Thyroid gland (tissue), 4 donors: ENCODE measurements at places on chromosomes 1 and 21. TPM values are rescaled to one million over a fixed set of nuclear protein-coding genes. Genes with fewer than 3 reads are reported as not detected.

- H3K4me1 ChIP-seq = peaks cover 14% of the 10 kb centered on the region
- no peak overlapping the region for H3K27ac ChIP-seq
- no peaks in the 10 kb centered on the region for H3K27me3 ChIP-seq
- H3K4me3 ChIP-seq = no peak overlapping the region
These were observed 31.6 kb downstream of the TEX35 start for GRCh38 chr1:178544531-178544930.

DNA sequence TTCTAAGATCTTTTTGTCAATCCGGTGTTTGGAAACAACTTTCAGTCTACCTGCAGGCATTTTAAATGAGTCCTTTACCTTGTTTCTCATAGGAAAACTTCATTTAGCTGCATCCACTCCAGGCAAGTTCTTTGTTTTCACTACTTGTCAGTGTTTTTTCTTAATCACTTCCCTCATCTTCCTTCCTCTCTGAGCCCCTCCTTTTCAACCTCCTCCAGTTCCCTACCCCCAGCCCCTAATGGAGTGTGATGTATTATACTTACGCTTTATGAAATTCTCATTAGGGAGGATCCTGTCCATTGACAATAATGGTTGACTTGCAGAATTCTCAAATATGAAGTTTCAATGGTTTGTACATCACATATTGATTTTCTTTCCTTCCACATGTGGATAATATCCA is 62.5 kb upstream of the BACH1 start:
- no peak for DNase-seq
- no peak overlapping the region for H3K4me3 ChIP-seq
- H3K27ac ChIP-seq = no peak overlapping the region

- H3K4me1 ChIP-seq = no peaks in the 10 kb centered on the region
- no peak overlapping the region for H3K4me3 ChIP-seq
- DNase-seq = no peak
- H3K36me3 ChIP-seq = no peaks in the 10 kb centered on the region
- no peaks in the 10 kb centered on the region for H3K27me3 ChIP-seq
These were observed 279.2 kb downstream of the RPS6KC1 start for GRCh38 chr1:213330281-213330680.

DNA sequence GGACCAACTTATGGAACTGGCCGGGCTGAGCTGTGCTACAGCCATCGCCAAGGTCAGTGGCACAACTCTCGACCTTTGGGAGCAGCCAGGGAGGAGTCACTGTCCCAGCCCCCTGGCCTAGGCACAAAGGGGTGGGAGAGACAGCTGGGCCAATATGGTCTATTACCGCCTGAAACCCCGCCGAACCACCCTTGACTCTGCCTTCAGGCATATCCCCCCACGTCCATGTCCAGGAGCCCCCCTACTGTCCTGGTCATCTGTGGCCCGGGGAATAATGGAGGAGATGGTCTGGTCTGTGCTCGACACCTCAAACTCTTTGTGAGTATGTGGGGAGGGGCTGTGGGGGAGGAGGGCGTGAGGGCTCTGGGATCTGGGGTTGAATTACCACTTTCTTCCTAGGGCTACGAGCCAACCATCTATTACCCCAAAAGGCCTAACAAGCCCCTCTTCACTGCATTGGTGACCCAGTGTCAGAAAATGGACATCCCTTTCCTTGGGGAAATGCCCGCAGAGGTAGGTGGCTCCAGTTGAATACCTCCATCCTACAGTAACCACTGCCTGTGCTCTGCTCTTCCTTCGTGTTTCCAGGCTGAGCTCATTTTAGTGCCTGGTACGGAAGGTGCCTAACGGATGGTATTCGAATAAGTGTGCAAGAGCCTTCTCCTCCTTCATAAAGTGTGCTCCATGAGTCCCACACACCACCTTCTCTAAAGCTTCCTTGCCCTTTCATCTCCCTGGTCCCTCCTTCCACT is 758 bp downstream of the NAXE start:
- peaks cover 6% of the 10 kb centered on the region for H3K36me3 ChIP-seq
- H3K27me3 ChIP-seq = no peaks in the 10 kb centered on the region
- peaks cover 12% of the 10 kb centered on the region for H3K4me1 ChIP-seq
- DNase-seq = no peak

GRCh38 chr1:67682659-67683197 is 2.3 kb upstream of the GADD45A start:
- no peaks in the 10 kb centered on the region for H3K36me3 ChIP-seq
- DNase-seq = no peak
- H3K27me3 ChIP-seq = no peaks in the 10 kb centered on the region
- H3K27ac ChIP-seq = no peak overlapping the region
- H3K4me3 ChIP-seq = no peak overlapping the region

RIMS3 gene
- total RNA-seq = 3.1 TPM

DDR2 gene
- 88.8 TPM for total RNA-seq

CA6 gene
- not detected for total RNA-seq
